ENCODE measurements at places on chromosomes 1 and 21.

- no peak for DNase-seq
Measured at GRCh38 chr1:172906778-172907592, 143.8 kb downstream of the TNFSF18 start.

- DNase-seq, result no peak
Measured at GRCh38 chr1:207744000-207744534, 7.8 kb upstream of the CD46 start.

DNA sequence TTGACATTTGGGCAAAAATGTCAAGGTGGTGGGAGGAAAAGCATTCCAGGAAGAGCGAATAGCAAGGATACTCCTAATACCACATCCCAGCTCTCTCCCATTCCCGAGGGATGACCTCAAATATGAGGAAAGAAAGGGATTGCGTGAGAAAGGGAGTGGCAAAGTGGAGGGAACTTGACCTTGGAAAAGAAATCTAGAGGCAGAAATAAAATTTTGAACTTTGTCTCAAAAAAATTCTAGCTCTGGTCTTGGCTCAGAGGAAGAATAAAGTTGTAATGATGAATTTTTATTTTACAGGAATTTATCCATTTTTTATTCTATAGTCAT, 127.8 kb downstream of the TBX19 start:
- no peak for DNase-seq

DNA sequence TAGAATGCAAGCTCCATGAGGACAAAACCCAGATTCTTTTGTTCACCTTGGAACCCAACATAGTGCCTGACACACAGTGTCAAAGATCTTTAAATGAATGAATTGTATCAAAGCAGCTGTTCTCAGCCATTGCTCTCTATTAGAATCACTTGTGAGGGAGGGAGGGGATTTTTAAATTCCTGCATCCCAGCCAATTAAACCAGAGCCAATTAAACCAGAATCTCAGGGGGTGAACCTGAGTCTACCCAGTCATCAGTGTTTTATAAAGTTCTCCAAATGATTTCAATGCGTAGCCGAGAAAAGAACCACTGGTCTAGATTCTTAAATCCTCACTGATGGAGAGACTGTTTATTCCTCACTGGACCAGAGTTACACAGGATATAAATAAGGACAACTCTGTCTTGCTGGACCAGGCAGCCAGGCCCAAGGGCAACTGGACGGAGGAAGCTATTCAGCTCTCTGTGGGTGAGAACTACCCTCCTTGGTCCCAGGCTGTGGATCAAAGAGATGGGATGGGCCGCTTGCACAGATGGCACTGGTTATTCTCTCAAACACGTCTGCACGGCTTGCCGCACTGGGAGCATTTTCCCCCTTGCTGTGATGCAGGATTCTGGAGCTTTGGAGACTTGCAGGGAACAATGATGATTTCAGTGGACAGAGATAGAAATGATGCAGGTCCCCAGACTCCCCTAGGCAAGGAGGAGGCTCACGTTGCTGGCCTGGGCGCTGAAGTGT, 20.0 kb upstream of the CDCA8 start:
- no peak for DNase-seq

- DNase-seq, result no peak
Measured at GRCh38 chr1:178946855-178947676, 76.2 kb upstream of the ANGPTL1 start.

All from left lung (tissue), 14 donors.